ENCODE measurements at places on chromosomes 2 and 18.

DNA sequence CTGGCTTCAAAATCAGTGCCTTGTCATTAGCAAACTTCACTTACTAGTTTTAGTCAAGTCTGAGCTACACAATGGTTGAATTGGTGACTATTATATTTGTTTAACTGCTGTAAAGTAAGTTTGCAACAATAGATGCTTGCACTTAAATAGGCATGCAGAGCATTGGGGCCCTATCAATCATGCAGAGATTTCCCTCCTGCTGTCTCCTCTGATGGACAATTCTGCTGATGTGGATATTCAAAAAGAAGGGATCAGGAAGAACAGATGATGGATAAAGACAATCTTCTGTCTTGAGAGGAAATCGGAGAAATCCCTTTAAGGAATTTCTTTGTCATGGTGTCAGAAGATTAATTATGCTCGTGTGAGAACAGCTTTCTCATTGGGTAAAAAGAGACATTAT, 89.0 kb downstream of the GREB1L start:
- no peak for DNase-seq

DNA sequence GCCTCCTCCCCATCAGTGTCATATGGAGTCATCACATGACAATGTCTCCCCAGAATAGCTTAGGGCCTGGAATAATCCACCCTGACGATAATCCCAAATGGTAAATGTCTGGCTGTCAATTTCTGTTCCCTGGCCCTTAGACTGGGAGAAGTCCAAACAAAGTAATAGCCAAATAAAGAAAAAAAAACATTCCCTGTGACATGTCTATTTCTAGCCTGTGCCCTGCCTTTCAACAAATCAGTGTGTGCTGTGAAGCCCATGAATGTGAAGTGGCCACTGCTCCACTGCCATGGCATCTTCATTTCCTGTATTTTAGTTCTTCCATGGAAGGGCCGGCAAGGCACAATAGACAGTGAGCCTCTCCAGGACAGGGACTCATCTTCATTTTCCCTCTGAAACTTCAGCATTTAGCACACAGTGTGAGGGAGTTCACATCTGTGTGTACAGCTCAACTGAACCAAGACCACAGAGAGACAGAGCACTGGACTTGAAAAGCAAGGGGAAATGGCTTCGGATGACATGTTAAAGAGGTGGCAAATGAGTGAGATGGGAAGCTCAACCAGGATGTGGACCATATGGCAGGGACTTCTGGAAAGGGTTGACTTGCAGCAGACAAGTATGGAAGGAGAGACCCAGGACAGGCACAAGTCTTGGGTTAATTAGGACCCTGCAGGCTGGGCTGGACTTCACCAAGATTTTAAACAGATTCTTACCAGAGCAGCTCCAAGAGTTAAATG, 140.0 kb downstream of the ANTXR1 start:
- no peak for DNase-seq

- peak; percentile 49 for DNase-seq
Measured at GRCh38 chr2:174012347-174013314, 47.5 kb upstream of the SP3 start.

DNA sequence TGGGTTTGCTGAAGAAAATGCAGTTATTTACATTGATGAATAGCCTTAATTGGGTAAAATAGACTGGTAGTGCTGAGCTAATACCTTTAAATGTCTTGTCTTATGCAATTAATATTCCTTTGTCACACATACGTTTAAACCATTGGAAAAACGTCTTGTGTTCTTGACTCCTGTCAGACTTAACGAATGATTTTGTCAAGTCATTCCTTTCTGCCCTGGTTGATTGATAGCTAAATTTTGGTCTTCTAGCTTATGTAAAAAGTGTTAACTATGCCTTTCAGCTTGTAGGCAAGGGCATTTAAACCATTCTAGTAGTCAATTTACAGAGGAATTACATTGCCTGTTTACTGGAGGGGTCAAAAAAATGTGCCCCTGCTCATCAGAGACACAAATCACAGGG, 105.8 kb upstream of the LRRTM1 start:
- DNase-seq, result no peak

GRCh38 chr18:79787865-79788733, 9.6 kb upstream of the KCNG2 start:
- DNase-seq, result no peak

GRCh38 chr18:31042406-31043181, at the start of gene DSC3:
Gene DSC3, minus strand, starts transcription at chr18:31042742. Its CDS starts 82 bp downstream, at chr18:31042660.
- DNase-seq, result no peak

- no peak for DNase-seq
Measured at GRCh38 chr18:46630991-46631390, 26.0 kb downstream of the LOXHD1 start.

- no peak for DNase-seq
Measured at GRCh38 chr2:240498958-240499260, 58.9 kb downstream of the ANKMY1 start.

GRCh38 chr18:57137847-57138246, 9.0 kb upstream of the BOD1L2 start:
- no peak for DNase-seq

DNA sequence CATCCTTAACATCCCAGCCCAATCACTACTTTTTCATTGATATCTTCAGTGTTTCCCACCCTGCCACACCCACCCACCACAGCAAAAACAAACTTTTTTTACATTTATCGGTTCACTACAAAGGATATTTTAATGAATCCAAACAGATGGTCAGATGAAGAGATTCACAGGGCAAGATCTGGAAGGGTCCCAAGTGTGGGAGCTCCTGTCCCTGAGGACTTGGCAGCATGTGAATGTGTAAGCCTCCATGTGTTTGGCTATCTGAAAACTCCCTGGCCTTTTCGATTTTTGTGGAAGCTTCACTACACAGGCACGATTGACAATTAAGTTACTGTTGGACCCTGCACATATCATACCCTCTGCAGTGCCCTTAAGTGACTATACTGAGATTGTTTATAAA, 48.1 kb upstream of the CRIM1 start:
- no peak for DNase-seq

GRCh38 chr2:200747668-200748618, 63.8 kb upstream of the BZW1 start:
- DNase-seq, result no peak

DNA sequence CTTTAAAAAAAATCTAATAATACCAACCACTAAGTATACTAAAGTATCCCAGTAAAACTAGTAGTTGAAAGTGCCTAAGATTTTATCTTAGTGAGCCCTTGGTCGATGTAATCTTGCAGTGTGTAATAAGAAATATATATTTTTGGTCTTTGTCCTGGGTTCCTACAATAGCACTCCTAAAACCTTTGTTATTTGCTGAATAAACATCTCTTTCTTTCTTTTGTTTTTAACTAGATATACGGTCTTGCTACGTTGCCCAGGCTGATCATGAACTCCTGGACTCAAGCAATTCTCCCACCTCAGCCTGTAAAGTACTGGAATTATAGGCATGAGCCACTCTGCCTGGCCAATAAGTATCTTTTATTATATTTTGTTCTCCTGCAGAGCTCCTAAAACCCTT, 2.4 kb upstream of the TP53I3 start:
- no peak for DNase-seq

DNA sequence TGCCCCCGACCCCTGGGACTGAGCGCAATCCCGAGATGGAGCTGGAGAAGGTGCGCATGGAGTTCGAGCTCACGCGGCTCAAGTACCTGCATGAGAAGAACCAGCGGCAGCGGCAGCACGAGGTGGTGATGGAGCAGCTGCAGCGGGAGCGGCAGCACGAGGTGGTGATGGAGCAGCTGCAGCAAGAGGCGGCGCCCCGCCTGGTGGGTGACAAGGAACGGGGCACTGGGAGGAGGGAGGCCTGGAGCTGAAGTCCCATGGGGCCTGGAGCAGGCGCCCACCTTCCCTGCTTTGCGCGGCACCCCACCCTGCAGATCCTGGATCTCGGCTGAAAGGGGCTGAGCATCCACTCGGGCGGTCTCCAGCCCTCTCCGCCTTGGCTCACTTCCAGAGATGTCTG, 1.2 kb downstream of the TMEM247 start:
- no peak for DNase-seq

DNA sequence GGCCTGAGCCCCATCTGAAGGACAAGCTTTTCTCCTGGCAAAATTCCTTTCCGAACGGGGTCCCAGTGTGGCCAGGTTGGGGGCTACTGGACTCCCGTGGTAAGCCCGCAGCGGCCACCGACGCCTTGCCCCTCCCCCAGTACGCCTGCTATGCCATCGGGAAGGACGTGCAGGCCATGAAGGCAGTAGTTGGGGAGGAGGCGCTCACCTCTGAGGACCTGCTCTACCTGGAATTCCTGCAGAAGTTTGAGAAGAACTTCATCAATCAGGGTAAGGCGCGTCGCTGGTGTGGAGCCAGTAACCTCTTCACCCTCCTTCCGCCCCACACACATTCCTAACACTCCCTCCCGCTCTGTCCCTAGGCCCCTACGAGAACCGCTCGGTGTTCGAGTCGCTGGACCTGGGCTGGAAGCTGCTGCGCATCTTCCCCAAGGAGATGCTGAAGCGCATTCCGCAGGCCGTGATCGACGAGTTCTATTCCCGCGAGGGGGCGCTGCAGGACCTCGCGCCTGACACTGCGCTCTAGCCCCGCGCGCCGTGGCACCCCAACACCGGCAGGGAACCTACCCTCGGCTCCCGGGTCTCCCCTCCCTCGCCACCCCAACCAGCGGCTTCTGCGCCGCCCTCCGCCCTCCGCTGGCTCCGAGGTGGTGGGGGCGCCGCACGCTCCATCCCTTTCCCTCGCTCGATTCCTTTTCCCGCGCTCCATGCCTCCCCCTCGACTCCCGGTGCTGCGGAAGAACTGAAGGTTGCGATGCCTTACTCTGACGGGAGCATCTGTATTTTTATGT, 13.6 kb upstream of the ANKRD53 start:
- DNase-seq, result peak; percentile 87

DNA sequence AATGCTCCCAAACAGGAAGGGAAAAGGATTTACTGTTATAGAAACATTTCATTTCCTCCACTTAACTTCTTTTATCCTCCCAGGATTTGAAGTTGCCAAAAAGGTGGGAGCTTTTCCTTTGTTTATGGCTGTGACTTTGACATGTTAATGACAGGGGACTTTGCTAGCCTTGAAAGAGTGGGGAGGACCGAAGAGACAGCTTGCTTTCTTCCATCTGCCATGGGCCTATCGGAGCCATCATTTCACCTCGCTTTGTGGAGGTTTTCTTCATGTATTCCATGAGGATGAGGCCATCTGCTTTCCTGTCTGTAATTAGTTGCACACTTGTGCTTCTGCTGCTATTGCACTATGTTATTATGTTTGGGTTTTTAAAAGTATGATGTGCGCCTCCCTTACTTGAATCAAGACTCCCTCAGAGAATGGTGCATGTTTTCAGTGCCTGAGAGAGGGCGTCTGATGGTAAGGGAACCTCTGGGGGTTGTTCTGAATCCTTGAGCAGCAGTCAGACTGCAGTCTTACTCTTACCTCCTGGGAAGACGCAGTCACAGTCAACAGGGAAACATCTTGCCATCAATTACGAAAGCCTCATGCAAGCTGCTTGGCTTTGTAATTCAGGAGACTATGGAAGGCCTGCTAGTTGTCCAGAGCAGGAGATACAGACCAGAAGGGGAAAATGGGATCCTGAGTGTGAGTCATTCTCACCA, 173.3 kb upstream of the MGAT5 start:
- DNase-seq, result no peak

GRCh38 chr2:106012001-106012590, 182.0 kb downstream of the UXS1 start:
- no peak for DNase-seq

GRCh38 chr2:148619560-148620195, 24.9 kb upstream of the EPC2 start:
- no peak for DNase-seq

- no peak for DNase-seq
Measured at GRCh38 chr2:191863988-191864387, 17.1 kb upstream of the CAVIN2 start.

GRCh38 chr2:10254373-10255188, 48.1 kb upstream of the HPCAL1 start:
- peak; percentile 10 for DNase-seq

DNA sequence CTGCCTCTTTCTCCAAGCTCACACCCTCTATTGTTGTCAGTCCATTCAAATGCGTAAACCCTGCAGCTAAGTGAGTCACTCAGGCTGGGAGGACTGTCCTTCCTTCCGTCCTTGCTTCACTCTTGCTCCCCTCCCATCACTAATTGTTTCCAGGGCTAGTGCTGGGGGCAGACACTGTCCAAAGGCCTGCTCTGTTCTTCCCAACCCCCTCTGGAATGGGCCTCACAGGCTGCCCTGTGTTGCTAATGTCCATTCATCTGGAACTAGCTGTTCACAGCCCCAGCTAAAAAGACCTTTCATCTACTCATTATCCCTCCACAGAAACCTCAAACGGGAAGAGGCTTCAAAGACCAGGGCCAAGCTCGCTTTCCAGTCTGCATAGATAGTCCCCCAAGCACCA, 31.9 kb upstream of the NRP2 start:
- no peak for DNase-seq

- DNase-seq, result no peak
Measured at GRCh38 chr2:64595397-64596176, 58.1 kb downstream of the SERTAD2 start.

DNA sequence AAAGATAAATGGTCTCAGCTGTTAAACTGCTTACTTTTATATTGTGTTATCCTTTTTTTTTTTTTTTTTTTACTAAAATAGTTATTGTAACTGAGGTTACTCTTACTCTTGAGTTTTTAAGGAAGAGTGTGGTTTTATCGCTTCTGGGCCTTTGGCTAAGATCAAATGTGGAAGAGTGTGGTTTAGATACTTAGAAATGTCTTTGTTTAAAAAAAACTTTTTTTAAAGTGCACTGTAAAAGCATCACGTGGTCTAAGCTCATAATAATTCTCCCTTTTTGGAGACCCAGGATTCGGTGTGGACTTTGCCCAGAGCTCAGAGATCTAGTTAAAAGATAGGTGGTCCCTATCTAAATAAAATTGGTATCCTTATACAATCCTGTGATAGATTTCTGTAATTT, 11.9 kb upstream of the OXER1 start:
- no peak for DNase-seq

- no peak for DNase-seq
Measured at GRCh38 chr2:196884368-196884767, 42.1 kb downstream of the PGAP1 start.
